ENCODE measurements at places on chromosomes 16 and 17.

DNA sequence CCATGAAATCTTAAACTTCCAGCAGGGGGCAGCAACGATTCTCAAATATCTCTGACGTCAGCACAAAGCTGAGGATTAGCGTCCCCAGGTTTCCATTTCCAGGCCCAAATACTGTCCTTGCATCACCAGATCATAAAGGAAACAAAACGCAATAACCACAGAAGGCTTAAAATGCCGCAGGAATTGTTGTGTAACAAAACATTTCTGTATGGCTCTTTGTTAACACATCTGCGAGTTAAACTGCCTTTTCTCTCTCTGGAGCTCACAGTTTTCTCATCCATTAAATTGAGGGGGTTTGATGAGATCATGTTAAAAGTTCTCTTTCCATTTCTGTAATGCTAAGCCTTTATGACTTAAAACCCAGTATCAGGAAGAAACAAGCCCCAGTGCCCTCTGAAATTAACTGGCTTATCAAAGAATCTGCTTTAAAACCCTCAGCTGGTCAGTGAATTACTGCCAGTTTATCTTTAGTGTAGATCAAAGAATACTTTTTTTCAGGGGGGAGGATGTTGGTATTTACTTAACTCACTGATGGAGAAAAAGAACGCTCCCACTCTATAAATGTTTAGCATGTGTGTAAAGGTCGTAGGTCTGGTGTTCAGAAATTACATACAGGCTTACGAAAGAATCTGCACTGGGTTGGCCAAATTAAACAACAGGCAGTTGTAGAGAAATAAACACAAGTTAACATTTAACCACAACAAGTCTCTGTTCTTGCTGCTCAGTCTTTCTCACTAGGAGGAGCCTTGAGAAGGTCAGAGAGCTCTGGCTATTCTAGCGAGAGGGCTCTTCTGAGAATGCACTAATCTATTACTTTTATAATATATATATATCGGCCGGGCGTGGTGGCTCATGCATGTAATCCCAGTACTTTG is 10.6 kb upstream of the TERF2 start:
- peak; percentile 64 for DNase-seq

- no peak for DNase-seq
Measured at GRCh38 chr16:4257646-4258556, 14.9 kb downstream of the TFAP4 start.

DNA sequence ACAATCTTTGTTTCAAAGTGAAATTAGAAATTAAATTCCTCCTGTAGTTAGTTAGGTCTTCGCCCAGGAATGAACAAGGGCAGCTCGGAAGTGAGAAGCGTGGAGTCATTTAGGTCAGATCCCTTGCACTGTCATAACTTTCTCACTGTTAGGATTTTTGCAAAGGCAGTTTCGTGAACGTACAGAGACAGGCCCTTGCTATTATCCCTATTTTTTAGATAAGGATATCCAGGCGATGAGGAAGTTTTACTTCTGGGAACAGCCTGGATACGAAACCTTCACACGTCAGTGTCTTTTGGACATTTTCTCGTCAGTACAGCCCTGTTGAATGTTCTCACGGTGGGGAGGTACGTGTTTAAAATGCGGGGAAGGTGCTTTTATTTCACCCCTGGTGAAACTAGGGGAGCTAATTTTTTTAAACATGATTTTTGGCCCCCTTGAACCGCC is 318 bp upstream of the RBL2 start:
- DNase-seq, result no peak

DNA sequence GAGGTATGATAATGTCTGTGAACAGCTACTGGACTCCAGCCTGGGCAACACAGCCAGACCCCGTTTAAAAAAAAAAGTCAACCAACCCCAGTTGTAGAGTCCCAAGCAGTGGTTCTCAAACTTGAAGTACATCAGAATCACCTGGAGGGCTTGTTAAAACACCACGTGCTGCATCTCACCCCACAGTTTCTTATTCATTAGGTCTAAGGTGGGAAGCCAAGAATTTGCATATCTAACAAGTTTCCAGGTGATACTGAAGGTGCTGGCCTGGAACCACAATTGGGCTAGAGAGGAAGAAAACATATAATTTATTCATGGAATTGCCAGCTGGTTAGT is 6.7 kb upstream of the MSL1 start:
- no peak for DNase-seq

DNA sequence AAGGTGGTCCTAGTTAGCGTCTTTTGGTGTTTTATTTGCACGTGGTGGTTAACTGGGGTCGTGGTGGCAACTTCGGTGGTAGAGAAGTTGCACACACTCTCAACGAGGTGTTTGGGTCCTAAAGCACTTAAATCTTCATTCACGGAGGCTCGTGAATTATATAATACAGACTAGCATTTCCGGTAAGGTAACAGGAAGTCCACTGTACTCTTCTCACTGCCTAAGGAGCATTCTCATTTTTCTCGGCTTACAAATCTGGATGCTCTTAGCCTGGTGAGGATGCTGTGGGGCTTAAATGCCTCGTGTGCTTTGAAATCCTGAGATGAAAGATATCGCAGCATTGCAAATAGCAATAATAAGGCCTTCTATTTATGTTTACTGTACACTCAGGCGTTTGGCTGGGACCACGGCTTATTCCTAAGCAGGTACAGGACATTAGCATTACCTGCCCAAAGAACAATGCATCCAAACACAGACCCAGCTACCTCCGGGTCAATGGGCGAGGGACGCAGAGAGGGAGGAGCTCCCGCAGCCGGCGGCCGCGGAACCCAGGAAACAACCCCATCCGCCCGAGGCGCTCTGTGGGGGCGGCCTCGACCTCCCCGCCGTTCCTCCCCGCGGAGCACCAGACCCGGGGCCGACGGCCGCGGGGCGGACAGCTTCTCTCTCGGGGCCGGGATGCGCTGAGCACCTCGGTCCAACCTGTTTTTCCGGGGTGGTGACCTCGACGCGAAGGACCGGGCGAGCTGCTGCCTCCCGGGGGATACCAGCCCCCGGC is 856 bp downstream of the DNAJA2 start:
- peak; percentile 59 for DNase-seq

- DNase-seq, result no peak
Measured at GRCh38 chr16:86979061-86979460, 338.1 kb downstream of the C16orf95 start.

- no peak for DNase-seq
Measured at GRCh38 chr16:19520861-19521331, 1.0 kb downstream of the GDE1 start.

GRCh38 chr16:27547851-27548250 is 1.9 kb downstream of the GTF3C1 start:
- no peak for DNase-seq

DNA sequence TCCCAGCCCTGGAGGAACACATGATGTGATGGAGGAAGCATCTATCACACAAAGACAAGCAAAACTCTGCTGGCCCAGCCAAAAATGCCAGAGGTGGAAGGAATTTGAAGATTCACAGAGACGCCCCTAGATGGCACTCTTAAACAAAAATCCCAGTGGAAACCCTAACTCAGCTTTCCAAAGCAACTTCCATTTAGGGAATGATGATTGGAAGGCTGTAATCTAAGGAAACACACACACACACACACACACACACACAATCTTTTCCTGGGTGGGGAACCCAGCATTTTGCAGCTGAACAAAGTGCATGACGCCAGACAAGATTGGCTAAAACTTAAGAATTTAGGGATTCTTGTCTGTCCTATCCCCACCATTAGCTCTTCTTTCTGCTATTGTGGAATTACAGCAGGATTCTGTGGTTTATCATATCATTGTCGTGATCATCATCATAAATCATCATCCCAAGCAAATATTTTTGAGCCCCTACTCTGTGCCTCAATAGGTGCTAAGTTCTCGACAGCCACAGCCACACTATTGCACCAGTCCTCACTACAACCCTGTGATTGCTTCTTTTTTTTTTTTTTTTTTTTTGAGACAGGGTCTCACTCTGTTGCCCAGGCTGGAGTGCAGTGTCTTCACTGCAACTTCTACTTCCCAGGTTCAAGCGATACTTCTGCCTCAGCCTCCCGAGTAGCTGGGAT is 1.6 kb upstream of the LDAF1 start:
- DNase-seq, result peak; percentile 70

GRCh38 chr16:12046651-12047050 is 70.1 kb downstream of the SNX29 start:
- DNase-seq, result no peak

DNA sequence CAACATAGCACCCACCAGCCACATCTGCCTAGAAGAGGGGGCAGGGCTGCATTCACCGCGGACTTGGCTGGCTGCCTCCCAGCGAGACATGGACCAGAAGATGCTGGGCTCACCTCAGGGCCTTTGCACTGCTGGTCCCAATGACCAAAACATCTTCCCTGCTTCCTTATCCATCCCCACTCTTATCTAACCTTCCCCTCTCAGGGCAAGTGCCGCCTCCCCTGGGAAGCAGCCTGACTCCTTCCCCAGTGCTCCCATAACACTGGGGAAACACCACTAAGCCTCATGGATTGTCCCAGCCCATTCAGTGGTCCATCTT is 5.7 kb downstream of the TMC6 start:
- DNase-seq, result no peak

DNA sequence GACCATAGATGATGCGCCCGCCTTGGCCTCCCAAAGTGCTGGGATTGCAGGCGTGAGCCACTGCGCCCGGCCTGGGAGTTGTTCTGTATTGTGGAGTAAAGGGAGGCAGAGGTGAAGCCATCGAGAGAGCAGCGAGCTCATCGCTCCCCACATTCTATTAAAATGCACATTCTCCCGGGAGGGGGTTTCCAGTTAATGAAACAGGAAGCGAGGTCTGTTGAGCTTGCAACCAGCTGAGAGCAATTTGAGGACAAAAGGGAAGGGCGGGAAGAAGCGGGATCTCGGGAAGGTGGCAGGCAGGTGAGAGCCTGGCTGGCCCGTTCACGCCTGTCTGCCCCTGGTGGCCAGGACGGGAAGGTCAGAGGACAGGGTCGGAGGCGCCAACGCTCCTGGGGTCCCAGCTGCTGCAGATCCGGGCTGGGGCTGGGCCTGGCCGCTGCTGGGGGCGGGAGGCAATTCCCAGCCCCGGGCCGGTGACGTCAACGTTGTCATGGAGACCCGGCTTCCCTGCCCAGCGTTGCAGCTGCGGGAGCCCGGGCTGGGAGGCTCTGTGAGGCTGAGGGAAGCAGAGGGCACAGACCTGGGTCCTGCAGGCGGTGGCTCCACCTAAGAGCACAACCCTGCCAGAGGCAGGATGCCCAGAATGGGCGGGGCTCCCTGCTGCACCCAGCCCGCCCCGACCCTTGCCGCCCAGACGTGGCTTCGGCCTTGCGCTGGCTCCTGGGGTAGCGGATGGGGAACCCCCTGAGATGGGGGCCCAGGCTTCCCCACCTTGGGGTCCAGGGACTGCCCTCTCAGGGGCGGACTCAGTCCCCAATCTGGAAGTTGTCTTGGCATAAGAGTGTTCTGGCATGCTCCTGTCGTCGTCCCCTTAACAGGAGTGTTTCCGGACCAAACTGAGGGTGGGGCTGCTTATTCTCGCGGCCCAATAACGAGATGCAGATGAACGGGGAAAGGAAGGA is 48.7 kb upstream of the PLCG2 start:
- DNase-seq, result peak; percentile 74

GRCh38 chr16:66220702-66221101 is 145.8 kb upstream of the CDH5 start:
- no peak for DNase-seq

GRCh38 chr17:82321947-82322466 is 4.6 kb upstream of the CD7 start:
- no peak for DNase-seq

DNA sequence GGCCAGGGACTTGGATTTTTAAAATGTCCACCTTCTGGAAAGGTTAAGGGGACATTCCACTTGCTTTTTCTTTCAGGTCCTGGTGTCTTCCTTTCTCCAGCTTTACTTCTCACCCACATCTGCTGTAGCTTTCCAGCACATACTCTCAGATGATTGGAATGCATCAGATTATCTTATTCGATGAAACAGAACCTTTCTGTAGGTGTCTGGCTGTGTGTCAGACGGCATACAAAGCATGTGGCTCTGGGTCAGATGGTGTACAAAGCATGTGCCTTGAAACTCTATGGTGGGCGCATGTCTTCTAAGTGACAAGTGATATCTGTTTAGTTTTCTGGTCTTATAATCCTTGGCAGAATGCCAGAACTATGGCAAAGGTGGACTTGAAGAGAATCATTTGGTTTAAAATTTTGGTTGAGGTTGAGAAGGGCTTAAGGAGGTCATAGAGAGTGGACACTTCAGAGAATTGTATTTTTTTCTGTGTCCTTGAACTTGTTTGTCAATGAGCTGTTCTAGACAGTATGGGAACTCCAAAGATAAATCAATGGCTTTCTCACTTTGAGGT is 125.3 kb downstream of the FTO start:
- no peak for DNase-seq

GRCh38 chr16:77558786-77559185 is 124.0 kb upstream of the ADAMTS18 start:
- no peak for DNase-seq

GRCh38 chr17:59506894-59507726 is 58.3 kb upstream of the DHX40 start:
- no peak for DNase-seq

DNA sequence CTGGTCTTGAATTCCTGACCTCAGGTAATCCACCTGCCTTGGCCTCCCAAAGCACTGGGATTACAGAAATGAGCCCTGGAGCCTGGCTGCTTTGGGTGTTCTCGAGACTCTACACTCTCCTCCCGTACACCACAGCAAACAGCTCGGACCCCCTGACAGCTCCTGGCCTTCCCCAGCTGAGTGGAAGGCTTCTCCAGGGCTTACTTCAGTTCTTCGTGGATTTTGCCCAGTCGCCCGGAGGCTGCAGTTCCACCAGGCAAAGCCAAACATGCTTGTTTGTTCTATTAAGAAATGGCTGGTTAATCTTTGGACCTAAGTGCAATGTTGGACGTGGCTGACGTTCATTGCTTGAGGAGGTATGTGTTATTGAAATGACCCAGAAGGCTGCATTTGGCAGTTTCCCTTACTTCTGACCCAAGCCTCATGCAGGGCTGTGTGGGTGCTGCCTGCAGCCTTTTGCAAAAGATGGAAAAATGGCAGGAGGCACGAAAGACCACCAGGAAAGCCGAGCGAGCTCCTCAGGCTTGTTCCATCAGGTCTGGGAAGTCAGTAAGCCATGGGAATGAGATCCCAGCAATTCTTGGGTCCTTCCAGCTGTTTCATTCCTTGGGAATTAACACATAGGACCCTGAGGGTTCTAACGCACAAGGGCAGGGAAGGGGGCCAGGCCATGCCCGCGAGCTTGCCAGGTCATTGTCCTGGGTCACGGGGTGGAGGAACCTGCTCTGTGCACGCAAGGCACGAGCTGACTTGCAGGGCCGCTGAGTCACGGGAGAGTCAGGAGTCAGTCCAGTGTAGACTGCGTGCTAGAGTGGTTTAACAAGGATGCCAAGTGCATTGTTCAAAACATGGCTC is 23.9 kb upstream of the KLHDC4 start:
- DNase-seq, result peak; percentile 94
